ENCODE measurements at places on chromosomes 16 and 17.

- DNase-seq = no peak
Measured at GRCh38 chr16:58038219-58038641, 12.7 kb downstream of the MMP15 start.

DNA sequence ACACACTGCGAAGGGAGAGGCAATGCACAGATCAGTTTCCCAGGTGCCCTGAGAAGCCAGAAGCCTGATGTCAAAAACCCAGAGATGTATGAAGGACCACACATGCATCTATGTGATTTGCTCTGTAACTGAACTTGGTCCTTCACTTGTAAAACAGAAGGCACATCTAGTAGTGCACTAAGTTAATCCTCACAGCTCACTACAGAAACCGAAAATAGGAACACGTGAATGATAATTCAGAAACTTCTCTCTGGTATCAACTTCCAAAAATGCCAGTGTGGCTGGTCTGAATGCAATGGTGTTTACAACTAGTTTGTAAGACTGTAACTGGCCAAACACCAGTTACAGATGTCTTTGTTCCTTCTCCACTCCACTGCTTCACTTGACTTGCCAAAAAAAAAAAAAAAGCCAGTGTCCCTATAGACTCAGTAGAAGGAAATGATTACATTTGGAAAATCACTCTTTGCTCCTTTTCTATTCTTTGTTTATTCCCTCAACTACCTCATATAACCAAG is 11.3 kb downstream of the ANKRD40 start:
- DNase-seq = no peak

- DNase-seq = no peak
Measured at GRCh38 chr17:66522591-66523272, 220.3 kb downstream of the PRKCA start.

GRCh38 chr16:1777375-1778199 is 4.7 kb upstream of the MRPS34 start:
- no peak for DNase-seq

GRCh38 chr17:78556812-78557211 is 20.4 kb downstream of the DNAH17 start:
- no peak for DNase-seq

DNA sequence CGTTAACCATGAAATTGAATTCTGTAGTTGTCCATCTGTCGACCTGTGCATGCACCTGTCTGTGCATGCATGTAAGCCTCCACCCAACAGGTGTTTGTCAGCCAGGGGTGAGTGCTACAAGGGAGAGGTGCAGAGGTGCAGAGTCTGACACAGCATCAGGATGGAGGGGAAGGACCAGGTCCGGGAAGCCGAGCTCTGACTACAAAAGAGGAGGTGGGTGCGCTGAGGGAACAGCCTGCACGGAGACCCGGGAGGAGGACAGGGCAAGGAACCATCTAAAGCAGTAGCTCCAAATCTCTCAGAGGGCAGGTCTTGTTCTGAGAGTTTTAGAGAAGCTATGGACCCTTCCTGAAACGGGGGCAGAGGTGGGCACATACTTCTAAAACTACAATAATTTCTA is 54.1 kb downstream of the B9D1 start:
- no peak for DNase-seq

- DNase-seq = no peak
Measured at GRCh38 chr17:45384789-45385262, 47.8 kb downstream of the ARHGAP27 start.

DNA sequence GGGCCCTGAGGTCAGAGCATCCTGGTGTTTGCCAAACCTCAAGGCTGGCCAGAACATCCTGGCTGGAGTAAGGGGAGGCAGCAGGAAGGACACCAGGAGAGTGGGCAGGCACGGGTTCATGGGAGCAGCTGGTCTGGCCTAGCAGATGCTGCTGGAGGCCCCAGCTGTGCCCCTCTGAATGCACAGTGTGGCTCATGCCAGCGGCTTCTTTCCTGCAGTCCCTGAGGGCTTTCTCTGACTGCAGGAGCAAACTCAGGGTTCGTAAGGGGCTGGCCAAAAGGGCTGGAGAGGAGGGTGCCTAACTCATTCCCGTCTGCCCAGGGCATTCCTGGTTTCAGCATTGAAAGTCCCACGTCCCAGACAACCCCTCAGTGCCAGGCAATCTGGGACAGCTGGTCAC is 78.7 kb downstream of the ZDHHC7 start:
- no peak for DNase-seq

- DNase-seq = no peak
Measured at GRCh38 chr16:25052530-25052929, 37.4 kb upstream of the ARHGAP17 start.

GRCh38 chr16:9372934-9373890 is 281.8 kb downstream of the HAPSTR1 start:
- DNase-seq = no peak

DNA sequence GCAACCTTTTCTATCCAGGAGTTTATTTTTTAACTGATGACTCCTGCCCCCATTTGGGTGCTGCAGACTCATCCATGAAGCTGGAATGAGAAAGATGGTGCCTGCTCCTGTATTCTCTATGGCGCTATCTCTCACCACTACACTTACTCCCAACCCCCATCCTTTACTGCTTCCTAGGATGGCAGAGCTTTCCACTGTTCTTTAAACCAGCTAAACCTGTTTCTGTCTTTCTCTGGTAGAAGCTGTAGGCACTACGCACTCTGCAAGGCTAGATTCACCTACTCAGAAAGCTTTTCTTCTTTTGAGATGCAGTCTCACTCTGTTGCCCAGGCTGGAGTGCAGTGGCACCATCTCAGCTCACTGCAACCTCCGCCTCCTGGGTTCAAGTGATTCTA is 47.0 kb downstream of the ADAMTS18 start:
- no peak for DNase-seq

GRCh38 chr17:46008591-46008990 is 9.5 kb downstream of the STH start:
- DNase-seq = no peak

- DNase-seq = no peak
Measured at GRCh38 chr17:37744961-37745800, at the start of gene HNF1B. Gene HNF1B, minus strand, starts transcription at chr17:37745059. Its CDS starts 175 bp downstream, at chr17:37744884.

- DNase-seq = no peak
Measured at GRCh38 chr16:89517128-89517527, 8.9 kb downstream of the SPG7 start.

GRCh38 chr17:77503916-77504651 is 363.3 kb downstream of the SEC14L1 start:
- no peak for DNase-seq

DNA sequence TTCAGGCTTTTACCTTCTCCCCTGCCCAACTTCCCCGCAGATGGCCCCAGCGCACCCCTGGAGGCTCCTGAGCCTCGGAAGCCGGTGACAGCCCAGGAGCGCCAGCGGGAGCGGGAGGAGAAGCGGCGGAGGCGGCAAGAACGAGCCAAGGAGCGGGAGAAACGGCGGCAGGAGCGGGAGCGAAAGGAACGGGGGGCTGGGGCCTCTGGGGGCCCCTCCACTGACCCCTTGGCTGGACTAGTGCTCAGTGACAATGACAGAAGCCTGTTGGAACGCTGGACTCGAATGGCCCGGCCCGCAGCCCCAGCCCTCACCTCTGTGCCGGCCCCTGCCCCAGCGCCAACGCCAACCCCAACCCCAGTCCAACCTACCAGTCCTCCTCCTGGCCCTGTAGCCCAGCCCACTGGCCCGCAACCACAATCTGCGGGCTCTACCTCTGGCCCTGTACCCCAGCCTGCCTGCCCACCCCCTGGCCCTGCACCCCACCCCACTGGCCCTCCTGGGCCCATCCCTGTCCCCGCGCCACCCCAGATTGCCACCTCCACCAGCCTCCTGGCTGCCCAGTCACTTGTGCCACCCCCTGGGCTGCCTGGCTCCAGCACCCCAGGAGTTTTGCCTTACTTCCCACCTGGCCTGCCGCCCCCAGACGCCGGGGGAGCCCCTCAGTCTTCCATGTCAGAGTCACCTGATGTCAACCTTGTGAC is 3.6 kb downstream of the MAPK7 start:
- no peak for DNase-seq

DNA sequence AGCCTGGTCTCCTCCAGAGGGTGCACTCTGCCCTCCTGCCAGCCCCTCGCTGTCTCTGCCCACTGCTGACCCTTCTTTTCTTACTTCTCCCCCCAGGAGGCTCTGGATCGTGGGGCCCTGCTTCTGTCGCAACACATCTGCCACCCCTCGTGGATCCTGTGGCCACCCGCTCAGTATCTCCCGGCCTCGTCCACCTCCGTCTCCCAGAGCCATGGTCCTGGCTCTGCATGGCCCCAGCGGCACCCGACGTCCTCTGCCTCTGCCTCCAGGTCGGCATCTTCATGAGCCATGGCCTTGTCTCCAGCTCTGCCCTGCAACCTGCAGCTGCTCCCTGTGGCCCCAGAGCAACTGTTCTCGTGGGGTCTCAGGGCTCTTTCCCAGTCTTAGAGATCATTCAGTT is 12.1 kb upstream of the ACSF3 start:
- DNase-seq = no peak

DNA sequence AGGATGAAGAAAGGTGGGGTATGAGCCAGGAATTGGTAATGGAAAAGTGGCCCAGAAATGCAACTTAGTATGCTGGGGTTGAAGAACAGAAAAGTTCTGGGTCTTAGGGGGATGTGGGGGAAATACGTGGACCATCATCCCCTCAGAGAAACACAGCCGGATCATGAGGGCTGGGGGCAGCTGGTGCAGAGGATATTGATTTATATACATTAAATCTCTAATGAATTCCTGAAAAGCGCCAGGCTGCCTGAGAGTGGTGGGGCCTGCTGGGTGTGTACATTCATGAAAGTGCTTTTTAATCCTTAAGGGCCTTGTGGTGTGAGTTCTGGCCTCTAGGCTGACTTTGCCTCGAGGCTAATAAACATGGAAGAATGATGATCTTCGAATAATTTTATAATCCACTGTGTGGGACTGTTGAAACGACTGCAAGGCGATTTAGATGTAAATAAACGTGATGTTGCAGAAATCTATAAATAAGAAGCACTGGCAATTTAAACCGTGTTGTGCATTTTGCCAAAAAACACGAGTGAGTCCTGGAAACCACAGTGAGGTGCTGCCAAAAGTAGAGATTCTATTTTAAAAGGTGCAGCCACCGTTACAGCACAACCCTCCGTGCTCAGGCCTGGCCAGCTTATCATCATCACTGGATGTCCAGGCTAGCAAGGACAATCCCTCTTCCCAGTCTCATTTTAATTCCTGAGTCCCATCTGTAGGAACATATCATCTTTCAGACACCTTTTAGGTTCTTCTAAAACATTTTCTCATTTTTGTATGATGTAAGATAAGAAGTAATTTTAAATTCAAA is 32.1 kb downstream of the PRKAR1A start:
- DNase-seq = no peak
